NCI-H1092 (cell line): ENCODE measurements at places on chromosomes 5 and 9.

DNA sequence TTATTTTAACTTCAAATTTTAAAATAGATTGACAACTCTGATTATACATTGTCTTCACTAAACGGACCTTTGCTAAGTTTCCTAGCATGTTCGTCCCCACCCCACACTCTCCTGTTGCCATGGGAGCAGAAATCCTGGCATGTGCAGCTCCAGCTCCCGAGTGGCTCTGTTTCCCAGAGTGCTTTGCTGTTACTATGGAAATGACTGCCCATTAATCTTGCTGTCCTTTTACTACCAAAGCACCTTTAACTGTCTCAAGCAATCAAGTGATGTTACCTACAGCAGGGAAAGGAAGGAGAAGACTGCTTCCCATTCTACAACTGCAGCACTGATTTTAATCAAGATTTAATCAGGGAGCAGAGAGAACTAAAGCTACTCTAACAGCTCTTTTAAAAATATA is 212.0 kb upstream of the KIF2A start:
- DNase-seq, result peak; percentile 66

GRCh38 chr9:91809581-91810285 is 140.3 kb downstream of the ROR2 start:
- no peak for DNase-seq

- no peak for DNase-seq
These were observed 108.7 kb downstream of the MAST4 start for GRCh38 chr5:66704790-66705425.

DNA sequence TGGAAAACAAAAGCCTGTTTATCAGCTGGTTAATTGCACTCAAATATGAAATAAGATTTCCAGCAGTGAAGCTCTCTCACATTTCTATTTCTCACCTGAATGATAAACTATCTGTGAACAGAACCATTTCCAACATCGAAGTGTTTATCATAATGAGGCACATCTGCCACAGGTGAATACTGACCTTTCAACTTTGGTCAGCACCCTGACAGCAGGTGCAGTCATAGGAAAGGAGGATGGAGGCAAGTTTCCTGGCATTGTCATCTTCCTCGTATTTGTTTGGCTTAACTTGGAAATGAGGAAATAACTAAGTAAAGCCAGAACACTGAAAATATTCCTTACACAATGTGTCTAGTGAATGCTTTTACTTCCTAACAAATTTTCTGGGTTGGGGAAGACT is 716.4 kb downstream of the NR2F1-AS1 start:
- DNase-seq, result no peak

GRCh38 chr5:180117000-180117725 is 45.6 kb upstream of the RNF130 start:
- DNase-seq, result no peak

GRCh38 chr5:126878085-126878484 is 101.1 kb downstream of the LMNB1 start:
- peak; percentile 10 for DNase-seq

- DNase-seq, result no peak
These were observed 151.0 kb upstream of the SLC24A2 start for GRCh38 chr9:19939734-19940278.

DNA sequence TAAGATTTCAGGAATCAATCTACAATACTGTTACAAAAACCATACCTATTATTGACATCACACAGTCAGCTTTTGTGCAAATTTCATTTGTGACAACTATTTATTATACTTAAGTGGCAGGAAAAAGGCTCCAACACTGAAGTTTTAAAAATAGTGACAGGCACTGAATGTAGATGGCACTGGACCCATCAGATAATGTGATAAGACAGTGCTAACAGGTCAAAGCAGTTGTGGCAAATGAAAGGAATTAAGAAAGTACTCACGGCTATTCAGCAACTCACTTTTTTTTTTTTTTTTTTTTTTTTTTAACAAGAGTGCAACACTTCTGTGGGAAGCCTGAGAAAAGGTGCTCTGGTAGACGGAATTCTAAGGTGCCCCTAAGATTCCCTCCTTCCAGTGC is 115.0 kb upstream of the MEF2C start:
- no peak for DNase-seq

DNA sequence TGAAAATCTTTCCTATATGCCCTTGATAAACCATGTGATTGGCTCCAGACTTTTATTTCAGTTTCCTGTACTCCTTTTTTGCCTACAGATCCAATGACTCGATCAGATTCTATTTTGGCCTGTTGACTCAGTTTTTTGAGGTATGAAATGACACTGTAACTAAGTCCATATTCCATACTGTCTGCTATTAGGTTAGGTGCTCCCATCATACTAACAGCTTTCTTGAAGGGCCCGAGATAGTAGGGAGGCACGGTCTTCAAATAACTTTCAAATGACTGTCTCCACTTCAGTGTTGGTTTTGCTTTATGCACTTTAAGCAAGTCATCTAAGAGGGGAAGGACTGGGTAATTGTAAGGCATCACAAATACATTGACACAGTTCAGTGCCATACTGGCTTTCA is 295.4 kb upstream of the DAB2 start:
- DNase-seq, result no peak

- DNase-seq, result no peak
These were observed 290.2 kb downstream of the DMRT2 start for GRCh38 chr9:1340390-1340789.

GRCh38 chr9:118170032-118170955 is 466.1 kb downstream of the TLR4 start:
- DNase-seq, result peak; percentile 25

DNA sequence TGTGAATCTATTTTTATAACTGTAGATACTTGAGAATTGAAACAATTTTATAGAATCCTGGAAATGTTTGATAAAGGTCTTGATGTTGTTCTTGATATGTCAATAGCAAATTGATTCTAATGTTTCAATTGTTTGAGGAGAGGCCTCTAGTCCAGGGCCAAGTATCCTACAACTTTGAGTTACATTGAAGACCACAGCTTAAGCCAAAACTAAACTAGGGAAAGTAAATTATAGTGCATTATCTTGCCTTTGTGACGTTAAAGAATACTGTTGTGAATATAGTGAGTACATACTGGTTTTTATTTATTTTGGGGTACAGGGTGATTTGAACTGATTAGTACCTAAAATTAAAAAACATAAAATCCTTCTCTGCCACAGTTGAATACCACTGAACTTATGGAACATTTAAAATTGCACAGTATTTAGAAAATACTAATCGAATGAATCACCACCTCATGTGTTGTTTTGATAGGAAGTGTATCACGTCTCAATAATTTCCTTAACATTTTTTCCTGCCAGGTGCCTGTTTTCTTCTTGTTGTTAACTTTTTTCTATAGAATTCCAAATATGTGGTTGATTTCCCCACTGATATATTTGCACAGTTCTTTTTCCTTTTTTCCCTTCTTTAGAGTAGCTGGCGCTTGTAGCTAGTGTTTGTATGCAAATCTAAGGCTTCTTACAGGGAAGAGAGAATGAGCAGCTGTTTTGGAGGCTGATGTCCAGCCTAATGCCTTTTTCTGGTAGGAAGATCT is 12.5 kb downstream of the ARHGEF28 start:
- no peak for DNase-seq

DNA sequence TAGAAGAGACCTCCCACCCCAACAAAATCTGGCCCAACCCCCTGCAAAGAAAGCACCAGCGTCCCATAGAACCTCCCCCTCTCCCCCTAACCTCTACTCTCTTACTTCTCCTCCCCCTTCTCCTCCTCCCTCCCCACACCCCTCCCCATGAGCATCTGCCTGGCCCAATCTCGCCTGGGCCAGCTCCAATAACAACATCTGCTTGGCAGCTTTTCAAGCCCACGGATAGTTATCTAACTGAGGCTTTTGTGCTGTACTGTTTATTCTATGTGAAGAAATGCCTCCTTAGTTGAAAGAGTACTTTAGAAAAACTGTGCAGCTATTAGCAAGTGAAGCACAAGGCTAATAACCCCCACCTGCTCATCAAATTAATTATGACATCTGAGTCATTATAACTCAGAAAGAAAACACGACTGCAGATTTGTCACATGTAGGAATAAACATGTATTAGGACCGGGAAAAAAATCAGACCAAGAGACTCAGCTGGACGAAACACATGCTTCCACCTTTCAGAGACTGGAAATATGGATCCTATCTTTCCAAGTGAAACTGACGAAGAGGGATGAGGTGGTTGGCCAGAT is 42.8 kb downstream of the NFIB start:
- peak; percentile 87 for DNase-seq

DNA sequence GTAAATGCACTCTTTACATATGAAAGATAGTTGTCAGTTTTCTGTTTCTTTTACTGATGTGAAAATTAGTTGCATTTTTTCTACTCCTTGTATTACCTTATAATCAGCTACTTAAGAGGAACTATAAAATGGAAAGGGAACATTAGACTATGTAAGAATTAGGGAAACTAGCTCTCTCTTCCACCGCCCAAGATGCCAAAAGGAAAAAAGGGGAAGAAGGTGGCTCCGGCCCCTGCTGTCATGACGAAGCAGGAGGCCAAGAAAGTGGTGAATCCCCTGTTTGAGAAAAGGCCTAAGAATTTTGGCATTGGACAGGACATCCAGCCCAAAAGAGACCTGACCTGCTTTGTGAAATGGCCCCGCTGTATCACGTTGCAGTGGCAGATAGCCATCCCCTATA is 15.2 kb upstream of the HOMER1 start:
- DNase-seq, result no peak

GRCh38 chr9:113580041-113580953 is 116.8 kb downstream of the RGS3 start:
- peak; percentile 57 for DNase-seq

GRCh38 chr5:175216991-175217390 is 227.0 kb downstream of the DRD1 start:
- DNase-seq, result no peak

- DNase-seq, result no peak
These were observed 56.8 kb upstream of the EPB41L4A start for GRCh38 chr5:112475747-112476365.

- DNase-seq, result no peak
These were observed 30.4 kb upstream of the NOTCH1 start for GRCh38 chr9:136576269-136576626.

DNA sequence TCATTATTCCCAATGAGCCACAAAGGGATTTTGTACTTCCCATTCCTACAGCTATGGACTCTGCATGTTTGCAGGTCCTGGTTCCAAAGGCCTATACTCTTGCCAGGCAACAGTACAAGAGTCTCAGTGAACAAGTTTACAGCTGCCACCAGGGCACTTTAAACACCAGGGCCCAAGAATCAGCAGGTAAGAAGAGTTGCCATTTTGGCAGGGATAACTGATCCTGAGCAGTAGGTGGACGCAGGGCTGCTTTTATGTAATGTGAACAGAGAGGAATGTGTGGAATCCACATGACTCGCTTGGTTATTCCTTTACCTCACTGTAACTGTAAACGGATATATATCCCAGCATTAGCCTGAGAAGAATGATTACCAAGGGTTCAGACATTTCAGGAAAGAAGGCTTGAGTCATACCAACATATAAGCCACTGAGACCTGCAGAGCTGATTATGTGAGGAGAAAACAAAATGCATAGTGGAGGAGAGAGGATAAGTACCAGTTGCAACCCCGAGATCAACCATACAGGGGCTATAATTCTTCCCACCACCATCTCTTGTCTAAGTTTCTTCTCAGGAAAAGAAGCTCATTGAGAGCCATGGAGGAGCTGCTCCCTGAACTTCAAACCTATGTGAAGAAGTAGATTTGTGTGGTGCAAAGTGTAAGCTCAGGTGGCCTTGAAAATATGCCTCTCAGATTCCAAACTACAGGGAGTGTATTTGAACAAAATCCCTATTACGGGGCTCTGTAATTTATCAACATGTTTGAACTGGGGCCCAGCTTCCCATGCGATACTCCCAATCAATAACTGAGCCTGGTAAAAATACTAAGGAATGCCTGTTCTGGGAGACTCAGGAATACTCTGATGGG is 24.6 kb downstream of the RAPGEF6 start:
- DNase-seq, result no peak

GRCh38 chr9:78006734-78007133 is 24.9 kb downstream of the GNAQ start:
- no peak for DNase-seq

GRCh38 chr5:54571462-54571861 is 53.9 kb downstream of the SNX18 start:
- no peak for DNase-seq
